ENCODE measurements at places on chromosomes 6 and 20.

- no peak overlapping the region for H3K4me3 ChIP-seq
- H3K27ac ChIP-seq = no peak overlapping the region
Measured at GRCh38 chr20:23598481-23598880, 7.2 kb downstream of the CST9 start.

DNA sequence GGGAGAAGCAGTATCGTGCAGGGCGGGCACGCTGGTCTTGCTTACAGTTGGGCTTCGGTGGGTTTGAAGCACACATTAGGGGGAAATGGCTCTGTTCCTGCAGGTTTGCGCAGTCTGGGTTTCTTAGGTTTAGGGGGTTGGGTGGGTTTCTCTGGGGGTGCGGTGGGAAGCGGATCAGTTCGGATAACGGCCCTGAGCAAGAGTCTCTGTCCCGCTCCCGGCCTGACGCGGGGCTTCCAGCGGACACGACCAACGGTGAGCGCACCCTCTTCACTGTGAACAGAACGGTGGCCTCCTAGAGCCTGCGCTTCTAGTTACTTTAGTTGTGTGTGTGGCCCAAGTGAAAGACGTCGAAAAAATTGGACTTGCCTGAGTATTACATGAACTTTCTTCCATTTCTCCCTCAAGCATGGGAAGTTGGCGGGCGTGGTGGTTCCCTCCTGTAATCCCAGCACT is 635 bp upstream of the ELOVL2 start:
- H3K4me3 ChIP-seq = peak overlapping the region; percentile 52
- no peak for DNase-seq

GRCh38 chr6:149752600-149753373 is 3.2 kb downstream of the PCMT1 start:
- H3K4me1 ChIP-seq = peaks cover 7% of the 10 kb centered on the region
- DNase-seq = no peak
- no peaks in the 10 kb centered on the region for H3K27me3 ChIP-seq
- H3K4me3 ChIP-seq = no peak overlapping the region

DNA sequence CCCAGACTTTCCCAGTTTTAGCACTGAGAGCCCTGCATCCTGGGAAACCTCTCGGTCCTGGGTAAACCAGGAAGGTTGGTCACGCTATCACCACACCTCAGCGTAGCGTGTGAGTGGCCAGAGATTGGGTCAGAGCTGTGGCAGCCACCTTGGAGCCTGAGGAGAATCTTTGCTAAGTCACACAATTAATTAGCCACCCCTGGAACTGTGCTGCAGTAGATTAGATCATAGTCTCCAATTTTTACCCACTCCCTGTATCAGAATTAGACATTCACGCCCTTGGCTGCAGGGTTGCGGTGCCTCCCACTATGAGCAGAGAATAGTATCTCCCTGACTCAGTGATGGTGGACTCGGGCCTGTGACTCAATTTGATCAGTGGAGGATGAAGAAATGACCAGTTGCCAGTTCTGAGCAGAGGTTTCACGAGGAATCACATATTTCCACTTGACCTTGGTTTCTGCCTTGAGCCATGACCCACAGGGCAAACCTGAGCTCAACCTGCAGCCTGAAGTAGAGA is 6.0 kb upstream of the PTGIS start:
- H3K4me1 ChIP-seq = peaks cover 94% of the 10 kb centered on the region
- no peaks in the 10 kb centered on the region for H3K27me3 ChIP-seq
- DNase-seq = no peak
- H3K27ac ChIP-seq = peak overlapping the region; percentile 91

DNA sequence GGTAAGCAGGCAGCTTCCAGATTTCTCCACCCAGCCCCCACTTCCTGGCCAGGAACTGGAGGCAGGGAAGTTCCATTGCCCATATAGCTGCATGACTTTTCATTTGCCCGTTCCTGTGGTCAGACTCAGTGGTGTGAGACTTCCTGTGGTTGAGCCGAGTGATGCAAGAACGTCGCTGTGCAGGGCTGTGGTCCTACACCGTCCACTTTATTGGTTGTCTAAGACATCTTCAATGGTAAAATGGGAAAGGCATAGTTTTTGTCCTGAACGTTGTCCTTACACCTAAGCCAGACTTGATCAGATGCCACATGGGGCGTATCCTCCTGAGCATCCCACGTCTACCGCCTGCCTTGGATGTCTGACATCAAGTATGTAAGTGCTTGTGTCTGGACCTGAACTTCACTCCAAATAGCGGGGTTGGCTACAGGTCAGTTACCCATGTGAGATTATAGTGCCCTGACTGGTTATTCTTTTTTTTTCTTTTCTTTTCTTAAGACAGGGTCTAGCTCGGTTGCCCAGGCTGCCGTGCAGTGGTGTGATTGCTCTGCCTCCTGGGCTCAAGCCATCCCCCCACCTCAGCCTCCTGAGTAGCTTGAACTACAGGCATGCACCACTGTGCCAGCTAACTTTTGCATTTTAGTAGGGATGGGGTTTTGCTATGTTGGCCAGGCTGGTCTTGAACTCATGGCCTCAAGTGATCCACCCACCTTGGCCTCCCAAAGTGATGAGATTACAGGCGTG is 25.9 kb upstream of the GTSF1L start:
- no peaks in the 10 kb centered on the region for H3K27me3 ChIP-seq
- no peak overlapping the region for H3K27ac ChIP-seq
- no peak for DNase-seq
- H3K4me3 ChIP-seq = no peak overlapping the region

DNA sequence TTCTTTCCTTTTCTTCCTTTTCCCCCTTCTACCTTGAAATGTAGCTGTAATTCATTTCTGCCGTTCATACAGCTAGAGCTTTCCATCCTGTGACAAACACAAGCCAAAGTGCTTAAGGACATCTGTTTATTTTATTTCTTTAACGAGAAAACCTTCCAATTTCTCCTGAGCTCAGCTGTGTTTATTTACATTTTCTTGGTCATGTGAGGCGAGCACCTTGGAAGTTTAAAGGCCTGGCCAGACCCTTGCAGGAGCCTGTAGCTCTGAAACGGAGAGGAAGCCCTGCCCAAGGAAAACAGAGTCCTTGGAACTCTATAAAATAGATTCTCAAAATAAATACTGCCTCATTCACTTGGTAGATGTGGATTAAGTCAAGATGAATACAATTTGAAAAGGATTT is 223.1 kb downstream of the EYA2 start:
- no peak for DNase-seq
- peaks cover 7% of the 10 kb centered on the region for H3K4me1 ChIP-seq
- no peaks in the 10 kb centered on the region for H3K27me3 ChIP-seq
- H3K4me3 ChIP-seq = peak overlapping the region; percentile 46
- H3K27ac ChIP-seq = peak overlapping the region; percentile 83

GRCh38 chr6:152338335-152339125 is 298.6 kb downstream of the SYNE1 start:
- H3K4me3 ChIP-seq = no peak overlapping the region
- peaks cover 58% of the 10 kb centered on the region for H3K36me3 ChIP-seq
- no peaks in the 10 kb centered on the region for H3K4me1 ChIP-seq
- no peak for DNase-seq
- no peak overlapping the region for H3K27ac ChIP-seq

GRCh38 chr20:62989201-62989601 is 17.6 kb downstream of the BHLHE23 start:
- no peak overlapping the region for H3K27ac ChIP-seq
- DNase-seq = no peak
- no peak overlapping the region for H3K4me3 ChIP-seq
- no peaks in the 10 kb centered on the region for H3K4me1 ChIP-seq
- H3K27me3 ChIP-seq = no peaks in the 10 kb centered on the region

DNA sequence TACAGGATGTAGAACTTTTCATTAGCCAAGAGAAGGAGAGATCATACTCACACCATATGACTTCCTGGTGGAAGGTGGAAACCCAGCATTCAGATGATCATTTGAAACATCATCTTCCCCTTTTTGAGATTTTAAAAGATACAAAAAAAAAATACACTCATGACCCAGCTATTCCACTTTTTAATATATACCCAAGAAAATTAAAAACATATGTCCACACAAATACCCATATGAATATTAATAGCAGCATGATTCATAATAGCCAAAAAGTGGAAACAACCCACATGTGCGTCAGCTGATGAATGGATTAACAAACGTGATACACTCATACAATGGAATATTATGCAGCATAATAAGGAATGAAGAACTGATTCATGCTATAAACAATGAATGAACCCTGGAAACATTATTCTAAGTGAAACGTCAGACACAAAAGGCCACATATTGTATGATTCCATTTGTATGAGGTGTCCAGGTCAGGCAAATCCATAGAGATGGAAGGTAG is 130.0 kb upstream of the SGK1 start:
- no peak overlapping the region for H3K4me3 ChIP-seq
- no peak for DNase-seq
- H3K27ac ChIP-seq = no peak overlapping the region
- no peaks in the 10 kb centered on the region for H3K4me1 ChIP-seq
- H3K27me3 ChIP-seq = no peaks in the 10 kb centered on the region
- H3K36me3 ChIP-seq = no peaks in the 10 kb centered on the region

GRCh38 chr6:151070631-151071051 is 169.1 kb upstream of the AKAP12 start:
- peak overlapping the region; percentile 65 for H3K27ac ChIP-seq
- no peaks in the 10 kb centered on the region for H3K36me3 ChIP-seq
- H3K4me3 ChIP-seq = peak overlapping the region; percentile 64
- no peaks in the 10 kb centered on the region for H3K27me3 ChIP-seq

DNA sequence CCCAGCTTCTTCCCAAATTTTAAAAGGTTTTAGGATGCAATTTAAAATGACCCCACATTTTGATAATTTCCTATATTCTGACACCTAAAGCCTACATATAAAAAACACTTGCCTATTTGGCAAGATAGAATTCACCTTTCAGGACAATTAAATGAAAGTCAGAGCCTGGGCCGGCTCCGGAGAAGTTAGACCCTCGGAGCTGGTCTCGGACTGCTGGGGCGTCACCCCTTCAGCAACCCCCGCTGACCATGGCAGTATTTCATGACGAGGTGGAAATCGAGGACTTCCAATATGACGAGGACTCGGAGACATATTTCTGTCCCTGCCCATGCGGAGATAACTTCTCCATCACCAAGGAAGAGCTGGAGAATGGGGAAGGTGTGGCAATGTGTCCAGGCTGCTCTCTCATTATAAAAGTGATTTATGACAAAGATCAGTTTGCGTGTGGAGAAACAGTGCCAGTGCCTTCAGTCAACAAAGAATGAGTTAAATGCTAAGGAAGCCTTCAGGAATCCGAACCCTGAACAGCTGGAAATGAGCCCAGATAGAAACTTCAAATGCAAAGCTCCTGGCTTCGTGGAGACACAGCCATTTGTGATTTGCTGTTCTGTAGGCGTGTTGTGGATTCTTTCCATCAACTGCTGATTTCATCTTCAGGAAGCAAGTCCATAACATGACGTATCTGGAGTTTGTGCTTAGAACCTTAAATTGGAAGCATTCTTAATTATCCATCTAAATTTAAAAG is 16.0 kb downstream of the TCFL5 start:
- no peak for DNase-seq
- no peak overlapping the region for H3K27ac ChIP-seq
- H3K4me1 ChIP-seq = no peaks in the 10 kb centered on the region
- H3K36me3 ChIP-seq = no peaks in the 10 kb centered on the region
- H3K27me3 ChIP-seq = no peaks in the 10 kb centered on the region

DNA sequence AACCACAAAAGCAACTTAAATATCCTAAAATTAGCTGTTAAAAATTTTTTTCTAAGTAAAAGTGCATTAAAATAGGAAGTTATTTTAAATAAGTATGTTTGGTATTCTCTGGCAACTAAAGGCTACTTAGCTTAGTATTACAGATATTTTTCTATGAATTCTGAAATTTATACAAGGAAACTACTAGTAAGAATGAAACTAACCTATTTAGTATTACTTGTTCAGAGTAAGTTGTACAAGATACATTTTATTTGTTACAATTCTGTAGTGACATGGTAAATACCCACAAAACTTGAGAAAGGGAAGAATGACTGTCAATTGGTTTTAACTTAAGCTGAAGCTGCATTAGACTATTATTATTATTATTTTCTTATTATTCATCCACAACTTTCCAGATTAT is 6.5 kb downstream of the PHIP start:
- H3K36me3 ChIP-seq = no peaks in the 10 kb centered on the region
- no peak overlapping the region for H3K27ac ChIP-seq
- no peaks in the 10 kb centered on the region for H3K27me3 ChIP-seq
- H3K4me3 ChIP-seq = no peak overlapping the region
- DNase-seq = no peak
- H3K4me1 ChIP-seq = peaks cover 62% of the 10 kb centered on the region

GRCh38 chr20:46931699-46932098 is 37.1 kb downstream of the EYA2 start:
- H3K4me1 ChIP-seq = peaks cover 2% of the 10 kb centered on the region
- no peak for DNase-seq
- no peaks in the 10 kb centered on the region for H3K36me3 ChIP-seq
- H3K4me3 ChIP-seq = no peak overlapping the region
- no peaks in the 10 kb centered on the region for H3K27me3 ChIP-seq

DNA sequence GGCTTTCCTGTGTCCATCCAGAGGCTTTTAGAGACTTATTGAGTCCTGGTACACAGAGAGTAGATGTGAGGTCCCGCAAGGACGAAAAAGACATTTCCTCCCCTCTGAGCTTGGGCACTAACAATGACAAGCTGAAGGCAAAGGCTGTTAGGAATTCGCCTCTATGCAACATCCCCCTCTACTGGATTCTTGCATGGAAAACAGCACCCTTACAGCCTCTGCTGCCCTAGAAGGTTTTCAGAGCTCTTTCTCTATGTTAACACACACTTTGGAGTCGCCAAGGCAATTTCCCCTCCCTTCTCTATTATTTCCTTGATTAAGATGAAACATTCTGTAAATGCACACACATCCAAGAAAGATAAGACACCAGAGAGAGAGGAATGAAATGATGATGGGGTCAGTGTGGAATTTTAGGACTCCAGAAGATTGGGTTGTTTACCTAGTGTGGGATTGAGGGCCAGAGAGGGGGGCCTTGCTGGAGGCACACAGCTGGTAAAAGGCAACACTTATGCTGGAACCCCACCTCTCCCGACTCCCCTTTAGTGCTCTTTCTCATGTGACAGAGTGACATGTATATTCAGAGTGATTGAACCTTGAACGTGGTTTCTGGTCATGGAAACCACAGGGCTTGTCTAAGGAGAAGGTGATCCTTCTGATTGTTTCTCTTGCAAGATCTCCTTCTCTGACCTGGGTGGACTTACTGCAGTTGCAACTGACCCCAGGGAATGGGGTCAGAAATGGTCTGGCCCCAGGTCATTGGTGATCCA is 300.7 kb downstream of the CLIC5 start:
- no peaks in the 10 kb centered on the region for H3K27me3 ChIP-seq
- no peak for DNase-seq
- peak overlapping the region; percentile 36 for H3K4me3 ChIP-seq
- no peak overlapping the region for H3K27ac ChIP-seq
- no peaks in the 10 kb centered on the region for H3K36me3 ChIP-seq
- H3K4me1 ChIP-seq = peaks cover 8% of the 10 kb centered on the region

- no peak for DNase-seq
- no peaks in the 10 kb centered on the region for H3K27me3 ChIP-seq
- H3K27ac ChIP-seq = no peak overlapping the region
- peaks cover 31% of the 10 kb centered on the region for H3K36me3 ChIP-seq
- no peak overlapping the region for H3K4me3 ChIP-seq
Measured at GRCh38 chr20:24961384-24962181, 12.5 kb downstream of the CST7 start.

All from thoracic aorta (tissue), 2 donors.